ENCODE measurements at places on chromosomes 1 and 21. TPM values are rescaled to one million over a fixed set of nuclear protein-coding genes. Genes with fewer than 3 reads are reported as not detected.

Gene FLG2
- total RNA-seq: not detected

Gene OR2L3
- total RNA-seq: not detected

Gene ZSWIM5
- 12.3 TPM for total RNA-seq

Gene HSPB7
- not detected for total RNA-seq

Gene LCE1D
- total RNA-seq: not detected

Gene RGS7
- 1.6 TPM for total RNA-seq

Gene FMN2
- 26.9 TPM for total RNA-seq

Gene RPS6KA1
- total RNA-seq: 41.3 TPM

Gene GBP5
- not detected for total RNA-seq

Gene PER3
- 6.1 TPM for total RNA-seq

Gene PEX11B
- total RNA-seq: 16.4 TPM

Gene KRTAP19-3
- not detected for total RNA-seq

Gene KCNJ9
- not detected for total RNA-seq

Gene FCRL1
- not detected for total RNA-seq

Gene SEMA4A
- total RNA-seq: 10.3 TPM

Gene SCCPDH
- total RNA-seq: 35.0 TPM

Gene OR2L2
- not detected for total RNA-seq

Gene IL20
- total RNA-seq: not detected

Gene C21orf58
- total RNA-seq: 19.6 TPM
